ENCODE measurements at places on chromosomes 5 and 9.

- peak; percentile 68 for DNase-seq
Observed at GRCh38 chr9:133147412-133148198, 16.1 kb downstream of the GBGT1 start.

GRCh38 chr5:153863951-153864350 lies 174.8 kb downstream of the FAM114A2 start:
- DNase-seq = no peak

DNA sequence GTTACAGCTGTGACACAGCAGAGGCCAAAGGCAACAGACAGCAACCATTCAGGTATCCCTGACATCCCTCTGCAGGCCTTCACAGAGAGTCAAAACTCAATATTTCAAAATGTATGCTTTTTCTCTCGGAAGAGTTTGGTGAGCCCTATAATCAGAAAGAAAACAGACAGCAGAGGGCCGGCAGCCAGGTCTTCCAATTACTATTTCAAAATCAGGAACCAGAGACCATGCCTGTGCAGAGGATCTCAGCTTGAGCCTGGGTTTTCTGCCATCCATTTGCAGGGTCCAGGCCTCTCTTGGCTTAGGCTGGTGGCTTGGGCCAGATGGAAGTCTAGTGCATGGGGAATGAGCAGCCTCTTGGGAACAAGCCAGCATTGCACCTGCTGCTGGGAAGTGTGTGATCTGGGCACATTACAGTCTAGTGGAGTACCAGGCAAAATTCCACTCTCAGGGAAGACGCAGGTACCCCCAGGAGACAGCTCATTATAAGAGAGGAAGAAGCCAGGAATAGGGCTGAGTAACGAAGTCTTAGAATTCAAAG lies 231.3 kb downstream of the ENC1 start:
- DNase-seq = no peak

DNA sequence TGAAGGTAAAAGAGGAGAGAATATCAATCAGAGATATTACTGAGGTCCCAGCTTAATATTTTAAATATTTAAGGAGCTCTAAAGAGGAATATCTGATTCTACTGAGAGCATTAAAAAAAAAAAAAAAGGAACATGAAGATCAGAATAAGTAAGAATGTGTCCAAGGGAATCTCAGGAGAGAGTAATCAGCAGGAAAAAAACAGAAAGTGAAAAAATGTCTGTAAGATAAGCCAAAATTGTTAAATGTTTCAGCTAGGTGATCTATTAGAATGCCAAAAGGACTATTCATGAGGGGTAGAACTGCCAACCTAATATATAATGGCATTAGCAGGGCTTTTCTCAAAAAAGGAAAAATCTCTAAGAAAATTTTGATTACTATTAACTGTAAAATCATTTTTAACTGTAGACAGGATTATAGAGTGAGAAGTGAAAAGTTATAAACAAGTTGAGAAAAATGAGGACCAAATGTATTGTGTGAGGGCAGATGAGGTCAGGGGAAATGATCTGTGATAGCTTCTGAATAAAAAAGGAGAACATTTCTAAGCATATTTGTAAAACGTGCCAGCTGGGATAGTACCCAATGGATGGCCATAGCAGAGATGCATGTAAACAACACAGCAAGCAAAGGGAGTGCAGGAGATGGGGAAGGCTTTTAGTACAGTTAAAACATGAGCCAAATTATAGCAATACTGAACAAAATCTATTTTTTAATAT lies 9.4 kb upstream of the RHOBTB3 start:
- DNase-seq = no peak

DNA sequence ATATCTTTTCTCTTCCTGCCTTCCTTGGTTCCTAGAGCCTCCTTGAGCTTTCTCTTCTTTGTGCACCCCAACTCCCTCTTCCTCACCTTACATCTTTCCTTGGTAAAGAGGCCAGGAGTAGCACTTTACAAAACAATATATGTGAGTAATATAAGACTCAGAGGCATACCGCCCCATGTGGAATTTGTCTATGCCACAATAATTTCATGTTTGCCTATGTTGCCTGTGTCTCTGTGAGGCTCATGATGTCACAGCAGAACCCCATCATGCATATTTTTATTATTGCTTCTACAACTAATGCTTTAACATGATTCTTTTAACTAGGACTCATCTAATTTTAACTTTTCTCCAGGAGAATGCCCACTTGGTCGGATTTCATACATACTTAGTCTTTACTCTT lies 15.0 kb upstream of the LVRN start:
- no peak for DNase-seq

DNA sequence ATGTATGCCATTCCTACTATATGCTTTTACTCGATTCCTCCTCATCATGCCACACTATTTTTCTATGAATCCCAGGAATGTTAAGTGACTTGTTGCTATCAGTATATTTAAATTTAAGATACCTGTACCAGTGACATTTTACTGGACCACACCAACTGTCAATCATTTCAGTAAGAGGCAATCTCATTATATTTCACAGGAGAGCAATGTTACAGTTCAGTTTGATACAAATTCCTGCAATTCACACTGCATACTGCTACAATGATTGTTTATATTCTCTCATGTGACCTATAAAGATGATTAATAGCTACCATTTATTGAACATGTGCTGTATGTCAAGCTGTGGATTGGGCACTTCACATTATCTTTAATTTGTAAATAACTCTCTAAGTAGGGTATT lies 30.0 kb downstream of the SPEF2 start:
- DNase-seq = no peak

DNA sequence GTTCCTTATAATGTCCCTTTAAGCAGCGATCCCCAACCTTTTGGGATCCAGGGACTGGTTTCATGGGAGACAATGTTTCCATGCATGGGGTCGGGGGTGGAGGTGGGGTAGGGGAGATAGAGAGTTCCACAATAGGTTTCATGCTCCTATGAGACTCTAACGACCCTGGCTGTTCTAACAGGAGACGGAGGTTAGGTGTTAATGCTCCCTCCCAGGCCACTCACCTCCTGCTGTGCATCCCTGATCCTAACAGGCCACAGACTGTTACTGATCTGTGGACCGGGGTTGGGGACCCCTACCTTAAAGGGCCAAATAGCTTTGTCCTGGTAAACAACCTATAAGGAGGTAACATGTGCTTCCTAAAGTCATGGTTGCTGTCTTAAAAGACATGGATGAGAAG lies 602.5 kb upstream of the RGMB start:
- DNase-seq = no peak

GRCh38 chr5:154058055-154059038 lies 19.6 kb downstream of the MFAP3 start:
- DNase-seq = no peak

DNA sequence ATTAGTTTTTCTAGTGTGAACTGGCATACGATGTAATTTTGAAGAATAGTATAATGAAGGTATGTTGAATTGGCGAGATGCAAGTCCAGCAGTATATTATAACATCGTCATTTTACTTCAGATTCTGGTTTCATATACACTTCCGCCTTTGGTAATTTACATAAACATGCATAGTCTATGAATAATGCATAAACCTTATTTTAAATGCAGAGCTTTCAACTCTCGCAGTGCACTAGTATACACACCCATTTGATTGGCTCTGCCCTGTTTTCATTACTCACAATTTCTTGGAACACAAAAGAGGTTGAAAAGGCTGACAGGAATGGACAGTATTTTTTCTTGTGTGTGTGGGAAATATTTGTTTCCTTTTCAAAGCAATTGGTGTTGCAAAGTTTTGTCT lies 128.9 kb upstream of the CCNH start:
- no peak for DNase-seq

DNA sequence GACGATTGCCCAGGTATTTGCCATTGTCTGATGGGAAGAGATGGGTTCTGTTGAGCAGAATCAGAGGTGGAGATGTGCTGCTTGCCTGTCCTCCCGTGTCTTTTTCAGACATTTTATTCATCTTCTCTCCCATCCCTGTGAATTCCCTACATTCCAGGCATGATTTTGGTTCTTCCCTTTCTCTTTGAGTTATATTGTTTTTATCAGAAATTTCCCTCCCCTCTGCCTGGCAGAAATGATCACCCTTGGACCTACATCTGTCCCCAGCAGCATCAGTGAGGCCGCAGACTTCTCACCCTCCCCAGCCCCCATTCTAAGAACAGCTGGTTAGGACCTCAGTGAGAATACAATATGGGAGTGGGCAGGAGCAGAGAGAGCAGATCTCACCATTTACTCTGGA lies 640.2 kb downstream of the CCDC171 start:
- no peak for DNase-seq

DNA sequence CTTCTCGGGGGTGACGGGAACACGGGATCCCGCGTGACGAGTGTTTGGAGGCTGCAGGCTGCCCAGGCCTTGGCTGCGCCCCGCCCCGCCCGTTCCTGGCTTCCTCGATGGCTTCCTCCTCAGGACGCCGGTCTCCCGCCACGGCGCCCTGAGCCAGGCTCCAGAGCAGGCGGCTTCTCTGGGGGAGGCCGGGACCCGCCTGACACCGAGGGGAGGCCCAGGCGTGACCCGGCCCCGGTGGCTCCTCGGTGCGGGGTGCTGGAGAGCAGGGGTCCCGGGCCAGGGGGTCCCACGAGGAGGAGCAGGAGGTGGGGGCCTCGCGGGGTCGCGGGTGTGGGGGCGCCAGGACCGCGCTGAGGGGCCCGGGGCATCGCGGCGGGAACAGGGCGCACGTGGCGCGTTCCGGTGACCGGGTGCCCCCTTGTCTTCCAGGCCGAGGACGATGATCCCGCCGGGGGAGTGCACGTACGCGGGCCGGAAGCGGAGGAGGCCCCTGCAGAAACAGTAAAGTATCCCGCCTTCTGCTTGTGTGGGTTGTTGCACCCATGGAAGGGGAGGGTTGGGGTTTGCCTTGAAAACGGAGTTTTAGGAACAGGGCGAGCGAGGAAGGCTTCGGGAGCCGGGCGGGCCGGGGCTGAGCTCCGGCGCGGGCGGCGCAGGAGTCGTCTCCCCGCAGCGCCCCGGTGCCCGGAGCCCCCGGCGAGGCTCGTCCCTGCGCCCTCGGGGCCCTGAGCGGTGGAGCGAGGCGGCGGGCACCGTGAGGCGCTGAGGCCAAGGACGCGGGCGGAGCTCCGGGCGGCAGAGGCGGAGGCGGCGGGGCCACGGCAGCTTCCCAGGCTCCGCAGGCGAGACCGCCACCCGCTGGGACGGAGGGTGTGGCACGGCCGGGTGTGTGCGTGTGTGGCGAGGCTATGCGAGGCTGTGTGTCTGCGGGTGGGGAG lies 22.2 kb downstream of the AHRR start:
- no peak for DNase-seq

GRCh38 chr5:133709209-133709725 lies 96.9 kb upstream of the FSTL4 start:
- DNase-seq = no peak

GRCh38 chr5:90549729-90550275 lies 8.8 kb upstream of the ADGRV1 start:
- DNase-seq = no peak

All from activated T-helper 1 cell treated with Interleukin-2 at 50 U/mL for 16 hours (primary cell).